ENCODE measurements at places on chromosomes 2 and 18.

GRCh38 chr2:7007846-7008741 is 90.9 kb downstream of the RNF144A start:
- DNase-seq = peak; percentile 63

GRCh38 chr2:77232909-77233425 is 289.2 kb downstream of the LRRTM4 start:
- DNase-seq = no peak

DNA sequence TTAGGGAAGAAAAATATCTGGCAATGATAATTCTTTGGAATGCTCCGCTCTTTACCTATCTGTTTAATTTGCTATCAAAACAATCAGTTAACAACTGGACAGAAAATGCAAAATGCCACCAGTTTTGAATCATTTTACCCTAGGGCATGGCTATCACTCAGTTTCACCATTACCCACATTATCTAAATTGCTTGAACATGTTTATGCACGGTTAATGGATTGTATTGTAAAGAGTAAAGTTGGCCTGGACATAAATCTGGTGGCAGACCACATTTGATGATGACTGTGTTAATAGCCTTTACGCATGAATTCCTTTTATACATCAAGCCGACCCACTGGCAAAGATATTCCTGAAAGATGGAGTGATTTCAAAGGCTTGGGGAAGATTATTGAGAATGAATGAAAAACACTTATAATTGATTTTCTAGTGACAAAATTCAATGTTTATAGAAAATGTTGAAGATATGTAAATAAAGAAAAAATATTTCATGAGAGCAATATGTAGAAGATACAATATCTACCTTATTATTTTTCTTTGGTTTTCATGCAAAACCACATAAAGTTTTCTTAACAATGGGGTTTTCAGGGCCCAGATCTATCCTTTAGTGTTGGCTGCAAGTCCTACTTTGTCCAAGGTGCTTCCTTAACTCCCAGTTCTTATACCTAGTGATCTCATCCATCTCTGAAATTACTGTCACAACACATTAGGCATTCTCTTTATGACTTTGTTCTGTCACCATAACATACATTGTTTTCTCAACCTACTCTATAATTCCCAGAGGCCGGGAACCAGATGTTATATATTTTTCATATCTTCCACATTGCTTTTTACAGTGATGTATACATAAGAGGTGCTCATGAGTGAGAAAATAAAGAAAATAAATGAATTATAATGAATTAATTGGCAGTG is 265.1 kb downstream of the RIT2 start:
- DNase-seq = no peak

GRCh38 chr2:27032495-27033252 is at the start of gene TMEM214:
Gene TMEM214, plus strand, starts transcription at chr2:27032965. Its CDS starts 51 bp downstream, at chr2:27033016.
- peak; percentile 93 for DNase-seq

DNA sequence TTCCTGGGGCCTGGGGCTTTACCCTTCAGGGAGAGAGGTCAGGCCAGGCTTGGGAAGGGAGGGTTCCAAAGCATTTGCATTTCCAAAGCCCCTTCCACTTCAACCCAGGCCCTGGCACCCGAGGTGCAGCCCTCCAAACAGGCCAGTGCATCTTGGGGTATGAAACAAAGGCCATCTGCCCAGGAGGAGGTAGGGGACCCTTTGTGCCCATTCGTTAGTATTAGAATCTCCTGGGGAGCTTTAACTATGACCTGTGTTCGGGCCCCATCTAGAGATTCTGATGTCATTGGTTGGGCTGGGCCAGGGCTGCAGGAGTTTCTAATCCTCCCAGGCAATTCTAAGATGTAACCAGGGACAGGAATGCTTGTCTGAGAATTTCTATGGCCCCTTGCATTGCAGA is 73.6 kb downstream of the CIB4 start:
- no peak for DNase-seq

DNA sequence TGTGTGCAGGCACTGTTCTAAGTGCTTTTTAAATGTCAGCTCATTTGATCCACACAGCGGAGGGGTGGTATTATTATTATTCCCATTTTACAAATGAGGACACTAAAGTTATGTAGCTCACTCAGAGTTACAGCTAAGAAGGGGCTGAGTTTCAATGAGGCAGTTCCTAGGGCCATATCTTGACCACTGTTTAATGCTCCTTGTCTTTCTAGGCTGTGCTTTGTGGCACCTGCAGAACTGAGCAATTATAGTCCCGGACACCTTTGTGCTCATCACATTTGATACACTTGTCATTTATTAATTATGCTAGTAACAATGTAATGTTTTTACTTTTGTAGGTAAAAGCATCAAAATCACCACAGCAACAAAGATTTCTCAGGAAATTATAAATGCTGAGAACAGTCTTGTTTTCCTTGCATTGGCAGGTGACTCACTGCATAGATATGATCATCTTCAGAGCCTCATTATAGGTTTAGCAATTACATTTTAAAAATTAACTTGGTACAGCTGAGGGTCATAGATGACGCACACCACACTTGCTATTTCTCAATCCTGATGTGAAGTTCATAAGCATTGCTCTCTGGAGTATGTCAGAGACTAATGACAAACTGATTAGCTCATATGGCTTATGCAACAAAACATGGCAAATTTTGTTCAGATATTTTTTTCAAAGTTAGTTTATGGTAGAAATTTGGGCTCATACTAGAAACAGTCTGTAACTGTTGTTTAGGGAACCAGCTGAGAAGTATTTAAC is 366.8 kb downstream of the TGIF1 start:
- DNase-seq = no peak

GRCh38 chr2:241443486-241444223 is 64.7 kb downstream of the STK25 start:
- DNase-seq = no peak

DNA sequence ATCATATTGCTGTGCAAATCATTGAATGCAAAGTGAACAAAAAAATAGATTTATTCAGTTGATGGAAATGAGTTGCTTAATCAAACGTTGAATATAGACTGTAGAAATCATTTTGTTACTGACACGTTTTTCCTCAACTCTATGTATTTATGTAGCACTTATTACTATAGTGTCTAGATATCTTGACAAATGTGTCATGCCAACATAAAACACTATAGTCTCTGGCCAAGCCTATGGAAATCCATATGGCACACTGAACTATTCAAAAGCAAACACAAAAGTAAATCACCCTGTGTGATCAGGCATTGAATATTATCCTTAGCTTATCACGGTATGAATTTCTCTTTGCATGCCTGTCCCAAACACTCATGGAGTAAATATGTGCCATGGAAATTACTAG is 131.3 kb downstream of the ZNF804A start:
- DNase-seq = no peak

DNA sequence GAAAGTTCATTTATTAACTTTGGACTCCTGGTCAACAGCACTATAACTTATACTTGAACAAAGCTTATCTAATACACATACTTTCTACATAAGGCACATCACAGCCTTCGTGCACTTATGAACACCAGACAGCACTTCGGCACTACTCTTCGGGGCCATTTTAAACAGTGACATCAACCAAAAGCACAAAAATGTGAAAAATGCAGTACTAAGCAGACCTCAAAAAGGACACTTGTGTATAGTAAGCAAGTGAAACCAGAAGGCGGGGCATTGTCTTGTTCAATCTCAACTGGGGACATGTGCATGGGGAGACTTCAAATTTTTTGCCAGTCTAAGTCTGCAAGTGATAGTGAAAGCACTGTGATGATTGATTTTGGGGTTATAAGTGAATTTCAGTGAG is 163.0 kb downstream of the NCKAP5 start:
- no peak for DNase-seq

- DNase-seq = no peak
Measured at GRCh38 chr2:223759569-223760430, 77.6 kb downstream of the AP1S3 start.

DNA sequence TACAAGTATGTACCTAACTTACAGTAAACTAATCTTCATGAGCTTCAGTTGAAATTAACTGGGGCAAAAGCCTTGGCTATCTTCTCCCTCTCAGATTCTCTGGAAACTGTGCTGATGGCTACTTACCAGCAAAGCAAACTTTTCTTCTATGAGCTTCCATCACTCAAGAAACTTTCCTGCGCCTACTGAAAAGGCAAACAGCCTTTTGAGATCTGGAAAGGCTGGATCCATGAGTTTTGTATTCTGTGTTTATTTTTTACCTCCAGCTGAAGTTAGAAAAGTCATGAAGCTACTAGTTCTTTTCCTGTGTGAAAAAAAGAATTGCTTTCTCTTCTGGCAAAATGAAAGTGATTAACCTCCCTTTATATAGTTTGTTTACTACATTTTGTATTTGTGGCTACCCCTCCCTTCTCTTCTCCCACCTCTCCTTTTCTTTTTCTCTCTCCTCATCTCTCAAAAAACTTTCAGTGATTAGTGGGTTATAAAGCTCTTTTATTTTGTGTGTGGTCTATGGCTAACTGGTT is 49.2 kb upstream of the RNF152 start:
- no peak for DNase-seq

DNA sequence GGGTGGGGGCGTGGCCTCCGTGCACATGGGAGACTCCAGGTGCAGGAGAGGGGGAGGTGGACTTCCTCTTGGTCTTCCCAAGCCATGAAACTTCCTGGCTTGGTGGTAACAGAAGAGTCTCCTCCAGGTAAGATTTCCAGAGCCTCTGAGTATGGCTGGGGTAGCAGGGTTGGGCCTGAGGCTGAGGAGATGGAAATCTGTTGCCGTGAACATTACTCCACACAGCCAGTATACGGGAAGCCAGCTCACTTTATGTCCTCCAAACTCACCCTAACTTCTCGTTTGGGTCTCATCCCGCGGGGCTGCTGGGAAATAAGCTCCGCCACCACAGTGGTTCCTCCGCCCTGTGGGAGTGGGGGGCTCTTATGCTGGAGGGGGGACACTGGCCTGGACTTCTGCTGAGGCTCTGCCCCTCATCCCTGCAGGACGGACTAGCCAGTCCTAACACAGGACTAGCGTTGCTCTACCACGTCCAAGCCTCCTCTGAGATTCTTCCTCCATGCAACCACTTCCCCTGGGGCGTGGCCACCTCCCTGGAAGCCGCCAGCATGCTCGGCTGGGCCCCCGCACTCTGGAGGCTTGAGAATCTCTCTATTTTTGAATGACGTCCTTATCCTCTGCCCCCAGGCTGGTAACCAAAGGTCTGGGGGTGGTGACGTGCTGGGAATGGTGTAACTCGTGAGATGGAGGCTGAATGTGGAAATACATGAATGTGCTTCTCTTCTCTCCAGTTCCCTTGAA is 777 bp upstream of the RAB17 start:
- no peak for DNase-seq

GRCh38 chr2:183267148-183267827 is 143.0 kb downstream of the NUP35 start:
- no peak for DNase-seq

GRCh38 chr2:207632575-207633493 is 7.6 kb upstream of the METTL21A start:
- DNase-seq = no peak

GRCh38 chr2:200130762-200131166 is 175.4 kb downstream of the MAIP1 start:
- no peak for DNase-seq

GRCh38 chr2:68388772-68389171 is 23.7 kb downstream of the PLEK start:
- no peak for DNase-seq

DNA sequence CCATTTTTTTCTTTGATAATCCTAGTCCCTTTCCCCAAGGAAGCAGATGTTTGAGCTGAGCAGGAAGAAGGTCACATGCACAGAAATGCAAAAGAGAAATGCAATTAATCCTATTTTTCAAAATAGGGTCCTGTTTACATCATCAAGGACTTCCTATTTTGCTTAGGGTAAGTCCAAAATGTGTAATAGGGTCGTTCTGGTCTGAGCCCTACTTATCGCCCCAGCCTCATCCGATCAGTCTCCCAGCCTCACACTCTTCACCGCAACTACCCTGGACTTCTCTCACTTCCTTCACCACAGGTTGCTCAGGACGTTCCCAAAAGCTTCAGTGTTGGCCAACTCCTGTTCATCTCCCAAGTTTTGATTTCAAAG is 32.8 kb downstream of the FOSL2 start:
- DNase-seq = no peak

- no peak for DNase-seq
Measured at GRCh38 chr2:16869711-16870110, 204.1 kb upstream of the CYRIA start.

GRCh38 chr2:66198873-66199272 is 236.1 kb upstream of the MEIS1 start:
- DNase-seq = no peak

DNA sequence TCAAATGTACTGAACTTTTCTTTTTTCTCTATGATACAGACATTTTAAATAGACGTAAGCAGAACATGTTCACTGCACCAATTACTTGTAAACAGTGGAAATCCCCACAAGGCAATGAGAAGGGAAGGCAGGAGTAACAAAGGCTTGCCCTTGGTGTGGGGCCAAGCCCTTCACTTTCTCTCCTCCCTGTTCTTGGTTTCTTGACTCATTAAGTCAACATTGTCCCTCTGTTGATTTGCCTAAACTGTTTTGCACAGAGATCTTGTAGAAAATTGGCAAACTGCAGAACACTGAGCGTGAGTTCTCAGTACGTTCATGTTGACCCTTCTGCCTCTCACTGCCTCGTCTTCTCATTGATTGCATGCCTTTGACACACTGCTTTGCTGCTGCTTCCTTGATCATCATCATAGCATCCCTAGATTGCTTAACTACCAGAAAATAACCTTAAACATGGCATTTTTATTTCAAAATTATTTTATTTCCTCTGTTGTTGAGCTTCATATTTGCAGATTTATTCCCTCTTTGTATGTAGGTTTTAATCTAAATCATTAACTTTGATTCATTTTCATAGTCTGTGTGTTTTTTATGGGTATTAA is 257.7 kb downstream of the PTGR3 start:
- no peak for DNase-seq

DNA sequence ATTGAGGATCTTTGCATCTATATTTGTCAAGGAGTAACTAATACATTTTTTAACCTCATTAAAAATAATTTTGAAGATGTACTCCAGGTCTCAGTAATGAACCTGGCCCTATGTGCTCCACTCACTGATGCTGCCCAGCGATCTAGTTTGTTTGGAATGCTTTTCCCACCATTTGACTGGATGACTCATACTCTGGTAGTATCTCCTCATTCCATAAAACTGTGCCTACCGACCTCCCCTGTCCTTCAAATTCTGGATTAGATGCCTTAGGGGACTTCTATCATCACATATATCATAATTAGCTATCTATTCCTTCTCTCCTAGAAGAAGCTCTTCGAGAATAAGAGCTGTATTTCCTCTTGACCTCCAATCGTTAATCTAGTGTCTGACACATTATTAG is 83.8 kb downstream of the FAM117B start:
- DNase-seq = no peak

GRCh38 chr2:67289921-67290371 is 107.2 kb upstream of the ETAA1 start:
- DNase-seq = no peak

GRCh38 chr2:165408186-165408585 is 61.3 kb upstream of the CSRNP3 start:
- DNase-seq = no peak

GRCh38 chr18:49214706-49215105 is 245.7 kb downstream of the DYM start:
- DNase-seq = no peak

GRCh38 chr2:169116327-169116726 is 47.0 kb downstream of the DHRS9 start:
- DNase-seq = no peak
